Esophagus squamous epithelium (tissue), 5 donors: ENCODE measurements at places on chromosomes 13 and 19.

- no peak for DNase-seq
These were observed 109.6 kb downstream of the VWA8 start for GRCh38 chr13:41851351-41851750.

GRCh38 chr13:88656751-88657150 lies 985.6 kb downstream of the SLITRK5 start:
- DNase-seq, result no peak

- DNase-seq, result no peak
These were observed 128.1 kb upstream of the TRPC4 start for GRCh38 chr13:37997641-37998040.

DNA sequence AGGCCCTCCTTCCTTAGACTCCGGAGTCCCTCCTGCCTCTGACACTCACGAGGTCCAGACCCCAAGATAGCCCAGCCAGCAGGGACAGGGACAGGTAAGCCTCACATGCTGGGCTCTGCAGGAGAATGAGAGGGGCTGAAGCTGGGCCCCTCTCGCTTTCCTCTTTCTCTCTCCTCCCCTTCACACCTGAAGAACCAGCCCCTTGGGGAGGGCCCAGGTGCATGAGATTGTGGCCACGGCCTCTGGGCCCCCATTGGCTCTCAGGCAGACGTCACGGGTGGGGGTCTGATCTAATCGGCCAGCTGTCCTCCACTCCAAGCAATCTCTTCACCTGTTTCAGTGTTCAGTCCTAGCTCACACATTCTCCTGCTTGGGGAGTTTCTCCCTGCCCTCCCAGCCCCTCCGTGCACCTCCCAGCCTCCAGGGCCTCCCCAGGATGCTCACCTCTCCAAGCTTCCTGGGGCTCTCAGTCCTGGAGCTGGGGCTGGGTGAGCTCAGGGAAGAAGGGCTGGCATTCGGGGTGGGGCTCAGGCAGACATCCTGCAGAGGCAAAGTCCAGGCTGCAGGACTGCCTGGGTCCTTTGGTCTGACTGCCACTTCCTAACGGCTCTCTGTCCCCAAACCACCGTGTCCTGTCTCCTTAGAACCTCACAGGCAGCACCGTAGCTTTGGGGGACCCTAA lies 2.8 kb downstream of the TMEM150B start:
- no peak for DNase-seq

- DNase-seq, result no peak
These were observed 4.5 kb upstream of the B3GNT8 start for GRCh38 chr19:41431426-41432386.

GRCh38 chr13:66509175-66509574 lies 721.0 kb downstream of the PCDH9 start:
- no peak for DNase-seq

DNA sequence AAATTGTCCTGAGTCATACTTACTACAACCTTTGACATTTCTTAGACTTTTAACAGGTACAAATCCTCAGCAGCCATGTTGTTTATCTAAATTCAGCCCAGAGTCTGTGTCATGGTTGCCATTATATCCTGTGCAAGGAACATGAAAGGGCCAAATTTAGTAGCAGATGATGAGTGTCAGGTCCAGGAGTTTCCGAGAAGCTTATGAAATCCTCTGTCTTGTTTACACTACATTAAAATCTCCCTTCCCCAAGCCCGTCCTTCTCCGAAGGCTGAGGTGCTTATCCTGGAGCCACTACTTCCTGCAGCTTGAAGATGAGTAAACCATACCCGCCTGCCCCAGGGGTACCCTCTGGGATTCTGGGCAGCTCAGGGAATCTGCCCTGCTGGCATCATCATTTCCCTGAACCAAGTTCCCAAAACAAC lies 102.6 kb upstream of the SERP2 start:
- no peak for DNase-seq

DNA sequence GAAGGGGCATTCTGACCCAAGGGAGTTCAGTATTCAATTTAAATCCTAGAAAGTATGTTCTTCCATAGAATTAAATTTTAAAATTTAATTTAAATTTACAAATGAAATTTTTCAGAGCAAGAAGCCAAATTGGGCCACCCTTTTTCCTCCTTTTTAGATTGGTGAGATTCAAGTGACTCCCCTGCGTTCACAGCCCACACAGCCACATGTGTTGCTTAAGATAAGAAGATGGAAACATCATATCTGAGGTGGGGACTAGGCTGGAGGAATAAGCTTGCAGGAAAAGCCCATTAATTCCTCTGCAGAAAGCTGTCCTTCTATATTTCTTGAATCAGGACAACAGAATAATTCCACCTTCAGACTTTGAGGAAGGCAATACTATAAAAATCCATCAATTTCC lies 392.7 kb upstream of the ZNF507 start:
- no peak for DNase-seq

- DNase-seq, result no peak
These were observed 9.7 kb downstream of the CTU1 start for GRCh38 chr19:51098365-51099046.

GRCh38 chr13:25659091-25659795 lies 287.5 kb downstream of the ATP8A2 start:
- DNase-seq, result no peak

- no peak for DNase-seq
These were observed 10.3 kb upstream of the GARRE1 start for GRCh38 chr19:34243876-34244578.

DNA sequence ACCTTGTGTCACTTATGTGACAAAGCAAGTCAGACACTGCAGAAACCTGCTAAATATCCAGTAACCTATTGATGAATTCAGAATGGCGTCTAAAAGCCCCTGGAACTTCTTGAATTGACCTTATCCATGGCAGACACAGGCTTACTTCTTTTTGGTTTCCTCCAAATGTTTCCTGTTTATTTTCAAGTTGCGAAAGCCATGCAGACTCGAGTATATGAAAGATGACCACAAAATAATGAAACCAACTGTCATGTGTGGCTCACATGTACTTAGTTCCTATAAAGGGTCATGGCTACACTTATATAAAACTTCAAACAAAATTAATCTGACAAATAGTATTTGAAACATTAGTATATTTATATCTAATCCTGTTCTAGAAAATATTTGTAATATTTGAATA lies 113.1 kb upstream of the FNDC3A start:
- DNase-seq, result no peak

- DNase-seq, result no peak
These were observed 17.6 kb downstream of the CEBPG start for GRCh38 chr19:33390908-33391630.

DNA sequence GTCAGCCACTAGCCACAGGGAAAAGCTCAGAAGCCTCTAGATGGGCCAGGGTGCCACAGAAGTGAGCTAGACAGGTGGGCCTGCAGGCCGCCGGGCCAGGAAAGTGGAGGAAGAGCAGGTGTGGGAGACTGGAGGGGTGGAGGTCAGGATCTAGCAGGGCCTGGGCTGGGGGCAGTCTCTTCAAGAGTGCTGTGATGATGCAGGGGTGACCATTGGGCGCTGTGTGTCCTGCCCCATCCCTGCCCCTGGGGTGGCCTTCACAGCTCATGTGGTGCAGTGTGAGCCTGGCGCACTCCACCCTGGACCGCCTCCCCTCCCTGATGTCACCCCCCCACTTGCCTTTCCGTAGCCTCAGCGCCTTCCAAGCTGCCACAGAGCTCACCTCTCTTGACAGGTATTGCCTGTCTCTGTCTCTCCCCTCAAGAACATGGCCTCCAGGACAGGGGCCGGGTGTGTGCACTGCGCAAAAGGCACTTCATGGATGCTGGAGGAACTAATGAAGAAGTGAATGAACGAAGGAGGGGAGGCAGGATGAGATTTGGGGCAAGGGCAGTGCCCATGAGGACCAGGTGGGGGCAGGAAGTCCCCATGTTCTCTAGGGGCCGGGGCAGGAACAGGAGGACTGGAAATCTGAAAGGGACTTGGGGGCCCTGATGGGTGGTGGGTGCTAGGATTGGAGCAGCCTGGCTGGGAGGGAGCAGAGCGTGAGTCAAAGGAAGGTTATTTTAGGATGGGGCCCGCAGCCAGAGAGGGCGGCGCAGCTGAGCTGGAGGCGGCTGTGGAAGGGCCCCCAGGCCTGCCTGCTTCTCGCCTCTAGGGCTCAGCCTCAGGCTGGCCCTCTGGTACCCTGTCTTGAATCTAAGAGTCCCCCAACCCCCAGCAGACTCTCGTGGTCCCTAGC lies 6.6 kb downstream of the SSBP4 start:
- DNase-seq, result no peak

GRCh38 chr19:7932276-7932929 lies 6.5 kb upstream of the CTXN1 start:
- DNase-seq, result no peak
